Stimulated activated CD4-positive, alpha-beta T cell treated with anti-CD3 and anti-CD28 coated beads, Interleukin-1b, Interleukin-23, amount 100 ng/mL, for 1 hour (primary cell): ENCODE measurements at places on chromosomes 16 and 17.

GRCh38 chr17:57783338-57783742 lies 38.2 kb upstream of the CCDC182 start:
- DNase-seq, result peak; percentile 36

DNA sequence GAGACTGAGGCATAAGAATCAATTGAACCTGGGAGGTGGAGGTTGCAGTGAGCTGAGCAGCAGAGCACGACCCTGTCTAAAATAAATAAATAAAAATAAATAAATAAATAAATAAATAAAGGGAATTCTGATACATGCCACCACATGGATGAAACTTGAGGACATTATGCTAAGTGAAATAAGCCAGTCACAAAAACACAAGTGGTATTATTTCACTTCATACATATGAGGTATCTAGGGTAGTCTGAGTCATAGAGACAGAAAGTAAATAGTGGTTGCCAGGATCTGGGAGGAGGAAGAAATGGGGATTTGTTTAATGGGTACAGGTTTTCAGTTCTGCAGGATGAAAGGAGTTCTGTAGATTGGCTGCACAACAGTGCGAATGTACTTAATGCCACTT lies 16.3 kb downstream of the PIPOX start:
- DNase-seq, result no peak

- DNase-seq, result no peak
Observed at GRCh38 chr16:52408191-52408845, 138.6 kb downstream of the TOX3 start.

GRCh38 chr17:70292366-70292765 lies 123.0 kb downstream of the KCNJ2 start:
- no peak for DNase-seq

DNA sequence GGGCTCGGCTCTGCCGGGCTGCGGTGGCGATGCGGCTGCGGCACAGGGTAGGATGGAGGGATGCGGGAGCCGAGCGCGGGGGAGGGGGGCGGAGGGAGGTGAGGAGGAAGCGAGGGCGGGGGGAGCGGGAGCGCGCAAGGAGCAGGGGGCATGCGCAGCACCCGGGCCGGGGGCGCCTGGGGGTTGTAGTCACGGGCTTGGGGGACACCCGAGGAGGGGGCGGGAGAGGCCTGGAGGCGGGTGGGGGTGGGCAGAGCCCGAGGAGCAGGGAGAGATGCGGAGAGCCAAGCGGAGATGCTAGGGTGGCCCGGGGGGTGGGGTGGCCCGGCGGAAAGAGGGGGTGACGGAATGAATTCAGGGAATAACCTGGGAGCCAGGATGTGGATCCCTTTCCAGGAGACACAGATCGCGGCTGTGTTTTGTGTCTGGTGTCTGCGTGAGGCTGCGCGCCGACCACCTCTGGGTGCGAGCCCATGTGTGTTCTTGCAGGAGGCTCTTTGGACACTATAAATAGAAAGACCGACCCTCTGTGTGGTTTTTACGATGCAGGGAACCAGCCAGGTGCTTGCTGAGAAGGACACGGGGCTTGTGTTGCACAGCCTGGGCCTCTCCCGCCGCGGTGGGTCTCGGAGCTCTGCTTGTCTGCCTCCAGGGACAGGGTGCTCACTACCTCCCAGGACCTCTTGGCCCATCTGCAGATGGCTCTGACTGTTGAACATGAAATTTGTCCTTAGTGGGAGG lies at the start of gene STX1B:
Gene STX1B (minus strand): TSS at position 54 of the 741 bp plus-strand sequence. CDS start 242 bp downstream, outside the sequence.
- DNase-seq, result peak; percentile 12

DNA sequence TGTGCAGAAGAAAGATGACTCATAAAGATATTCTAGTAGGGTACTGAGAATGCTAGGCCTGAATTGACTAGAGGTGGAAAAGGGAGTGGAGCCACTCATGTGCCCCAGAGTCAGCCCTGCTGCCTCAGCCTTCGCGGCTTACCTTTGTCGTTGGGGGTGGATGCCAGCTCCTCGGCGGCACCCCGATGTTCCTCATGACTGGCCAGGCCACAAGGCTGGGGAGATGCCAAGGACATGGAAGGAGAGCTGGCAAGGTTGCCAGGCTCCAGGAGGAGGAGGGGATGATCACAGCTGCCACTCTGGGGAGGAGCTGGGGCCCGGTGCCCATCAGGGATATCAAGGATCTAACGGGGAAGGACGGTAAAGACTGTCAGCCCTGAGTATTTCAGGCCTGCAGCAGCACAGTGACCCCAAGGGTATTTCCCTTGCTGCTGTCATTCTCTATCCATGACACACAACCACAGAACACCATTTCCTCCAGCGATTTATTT lies 9.7 kb upstream of the SLC35B1 start:
- no peak for DNase-seq

DNA sequence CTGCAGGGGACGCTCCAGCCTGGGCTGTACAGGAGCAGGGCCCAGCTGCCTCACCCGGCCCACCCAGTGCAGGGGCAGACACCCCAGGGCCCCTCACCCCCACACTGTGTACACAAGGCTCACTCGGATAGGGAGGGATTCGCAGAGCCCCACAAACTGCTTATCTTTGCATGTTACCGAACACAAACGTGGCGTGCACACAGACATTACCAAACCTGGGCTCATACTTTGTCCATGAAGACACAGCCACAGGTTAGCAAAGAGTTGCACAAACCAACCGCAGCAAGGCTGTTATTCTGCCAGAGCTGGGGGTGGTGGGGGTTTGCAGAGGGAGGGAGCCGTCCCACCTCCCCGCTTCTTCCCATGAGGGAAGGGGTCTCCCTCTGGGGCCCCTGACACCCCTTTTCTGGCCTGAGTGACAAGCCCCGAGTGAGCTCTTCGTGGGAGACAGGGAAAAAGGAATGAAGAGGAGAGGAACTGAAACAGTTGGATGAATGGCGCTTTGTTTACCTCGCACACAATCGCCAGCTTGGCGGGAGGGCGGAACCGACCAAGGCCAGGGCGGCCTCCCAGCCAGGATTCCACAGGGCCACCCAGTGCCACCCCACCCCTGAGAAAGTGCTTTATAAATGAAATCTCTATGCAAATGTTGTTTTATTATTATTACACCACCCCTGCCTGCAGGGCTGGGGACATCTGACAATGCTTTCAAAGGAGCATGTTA lies 434 bp upstream of the CPSF4L start:
- no peak for DNase-seq

DNA sequence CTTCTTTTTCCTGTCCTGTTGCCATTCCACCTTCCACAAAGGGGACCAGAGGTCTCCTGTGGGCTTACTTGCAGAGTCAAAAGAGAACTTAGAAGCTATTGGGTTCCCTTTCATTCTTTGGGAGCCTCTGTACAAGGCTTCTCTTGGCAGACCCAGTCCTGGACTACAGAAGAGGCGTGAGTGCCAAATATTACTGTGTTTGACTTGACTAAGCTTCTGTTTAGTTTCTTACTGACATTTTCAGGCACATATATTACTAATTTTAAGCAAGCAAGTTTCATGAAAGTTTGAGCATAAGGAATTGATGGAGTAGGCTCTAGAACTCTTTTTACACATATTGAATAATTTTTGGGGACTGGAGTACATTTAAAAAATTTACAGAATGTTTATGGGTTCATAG lies 254.4 kb downstream of the HAPSTR1 start:
- DNase-seq, result no peak

GRCh38 chr17:67157732-67158639 lies 87.0 kb downstream of the HELZ start:
- no peak for DNase-seq

DNA sequence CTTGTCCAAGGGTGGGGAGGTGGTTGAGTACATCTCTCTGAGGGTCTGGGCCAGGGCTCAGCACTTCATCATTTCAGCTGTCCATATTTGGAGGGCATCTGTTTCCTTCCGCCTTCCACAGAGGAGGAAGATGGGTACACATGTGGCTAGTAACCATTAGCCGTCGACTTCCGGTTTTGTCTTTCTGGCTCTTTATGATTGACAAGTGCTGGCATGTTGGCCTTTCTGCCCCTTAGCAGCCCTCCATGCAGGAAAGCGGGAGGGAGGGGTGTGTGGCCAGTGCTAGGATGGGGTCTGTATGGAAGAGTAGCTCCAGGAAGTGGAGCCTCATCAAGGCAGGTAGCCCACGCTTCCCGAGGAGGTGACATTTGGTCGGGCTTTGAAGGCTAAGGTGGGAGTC lies 69.6 kb downstream of the RAI1 start:
- no peak for DNase-seq

GRCh38 chr17:5446786-5447185 lies 7.8 kb upstream of the C1QBP start:
- no peak for DNase-seq

GRCh38 chr17:4716081-4716480 lies 5.6 kb downstream of the ARRB2 start:
- no peak for DNase-seq

- no peak for DNase-seq
Observed at GRCh38 chr17:63646488-63646806, 24.2 kb downstream of the MAP3K3 start.

- no peak for DNase-seq
Observed at GRCh38 chr16:88960516-88960915, 16.5 kb downstream of the CBFA2T3 start.

GRCh38 chr17:56819431-56820145 lies 14.1 kb downstream of the C17orf67 start:
- peak; percentile 50 for DNase-seq

DNA sequence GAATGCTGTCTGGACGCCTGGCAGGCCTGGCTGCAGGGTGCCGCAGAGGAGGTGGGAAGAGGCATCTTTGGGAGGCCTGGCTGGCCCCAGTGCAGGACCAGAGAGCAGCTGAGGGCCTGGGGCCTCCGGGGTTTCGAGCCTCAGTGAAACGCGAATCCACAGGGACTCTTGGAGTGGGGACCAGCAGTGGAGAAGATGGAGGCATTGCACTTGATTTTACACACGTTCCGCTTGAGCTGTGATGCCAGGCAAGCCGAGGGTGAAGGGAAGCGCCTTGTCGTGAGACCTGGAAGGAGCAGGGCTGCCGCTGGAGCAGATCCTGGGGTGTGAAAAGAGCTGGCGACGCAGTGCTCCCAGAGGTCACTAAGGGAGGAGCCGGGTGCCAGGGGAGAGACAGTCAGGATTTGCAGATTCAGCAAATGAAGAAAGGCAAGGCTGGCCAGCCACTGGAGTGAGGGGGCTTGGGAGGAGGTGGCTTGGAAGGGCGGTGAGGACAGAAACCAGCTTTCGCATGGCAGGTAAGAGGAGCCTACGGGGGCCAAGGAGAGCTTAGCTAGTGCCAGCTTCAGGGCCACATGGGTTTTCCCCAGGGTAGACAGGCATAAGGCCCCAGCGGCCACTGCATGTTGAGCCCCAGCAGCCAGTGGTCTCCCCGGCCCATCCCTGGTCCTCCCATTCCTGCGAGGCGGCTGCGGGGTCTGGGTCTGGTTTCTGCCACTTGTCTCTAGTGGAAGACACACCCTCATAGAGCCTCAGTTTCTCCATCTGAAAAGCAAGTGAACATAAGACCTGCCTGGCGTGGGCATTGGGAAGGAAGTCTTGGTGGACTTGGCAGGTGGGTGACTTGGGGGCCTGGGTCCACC lies 175.2 kb upstream of the CHMP6 start:
- no peak for DNase-seq
